ENCODE measurements at places on chromosomes 16 and 17. TPM values are rescaled to one million over a fixed set of nuclear protein-coding genes. Genes with fewer than 3 reads are reported as not detected.

GRCh38 chr17:33858682-33859081 is 396.4 kb upstream of the CCL2 start:
- no peak for DNase-seq

DNA sequence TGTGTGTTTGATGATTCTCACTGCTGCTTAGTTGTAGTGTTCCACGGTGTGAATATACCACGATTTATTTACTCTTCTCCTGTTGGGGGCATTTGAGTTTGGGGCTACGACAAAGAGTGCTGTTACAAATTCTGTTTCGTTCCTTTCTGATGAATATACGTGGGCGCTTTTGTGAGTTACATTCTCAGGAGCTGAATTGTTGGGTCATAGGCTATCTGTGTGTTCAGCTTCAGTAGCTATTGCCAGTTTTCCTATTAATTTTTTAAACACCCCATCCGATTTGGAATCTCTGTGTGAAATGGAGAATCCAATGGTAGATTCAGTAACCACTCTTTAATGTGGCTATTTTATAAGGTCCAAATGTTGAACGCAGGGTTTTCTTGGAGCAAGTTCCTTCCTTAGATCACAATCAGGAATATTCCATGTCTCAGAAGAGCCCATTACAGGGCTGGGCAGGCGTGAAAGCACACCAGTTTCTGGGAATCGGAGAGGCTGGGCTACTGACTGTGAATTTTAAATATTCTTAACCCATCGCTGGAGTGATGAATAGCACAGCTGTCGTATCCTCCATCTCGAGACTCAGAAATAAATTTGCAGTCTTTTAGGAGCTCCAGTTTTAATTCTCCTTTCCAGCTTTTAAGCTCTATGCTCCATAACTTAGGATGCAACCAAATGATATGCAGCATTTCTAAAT is 115.9 kb downstream of the PITPNC1 start:
- no peak for DNase-seq

GRCh38 chr17:67500261-67500660 is 123.2 kb downstream of the PITPNC1 start:
- no peak for DNase-seq

GRCh38 chr16:18013863-18014262 is 322.7 kb downstream of the NPIPA8 start:
- no peak for DNase-seq

DNA sequence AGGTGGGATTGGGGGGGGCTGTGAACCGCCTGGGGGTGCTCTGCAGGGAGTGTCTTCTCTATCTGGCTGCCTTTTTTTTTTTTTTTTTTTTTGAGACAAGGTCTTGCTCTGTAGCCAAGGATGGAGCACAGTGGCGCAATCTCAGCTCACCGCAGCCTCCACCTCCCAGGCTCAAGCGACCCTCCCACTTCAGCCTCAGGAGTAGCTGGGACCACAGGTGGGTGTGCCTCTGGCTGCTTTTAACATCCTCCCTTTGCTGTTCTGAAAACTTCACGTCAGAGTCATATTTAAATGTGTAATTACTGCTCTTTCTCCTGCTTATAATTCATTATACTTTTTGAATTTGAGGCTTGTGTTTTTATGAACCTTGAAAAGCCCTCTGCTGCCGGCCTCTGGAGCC is 78.4 kb downstream of the ZNF778 start:
- no peak for DNase-seq

GRCh38 chr16:81189100-81189664 is 49.3 kb upstream of the BCO1 start:
- peak; percentile 45 for DNase-seq

- peak; percentile 98 for DNase-seq
Measured at GRCh38 chr17:17783116-17783824, 53.5 kb downstream of the SREBF1 start.

DNA sequence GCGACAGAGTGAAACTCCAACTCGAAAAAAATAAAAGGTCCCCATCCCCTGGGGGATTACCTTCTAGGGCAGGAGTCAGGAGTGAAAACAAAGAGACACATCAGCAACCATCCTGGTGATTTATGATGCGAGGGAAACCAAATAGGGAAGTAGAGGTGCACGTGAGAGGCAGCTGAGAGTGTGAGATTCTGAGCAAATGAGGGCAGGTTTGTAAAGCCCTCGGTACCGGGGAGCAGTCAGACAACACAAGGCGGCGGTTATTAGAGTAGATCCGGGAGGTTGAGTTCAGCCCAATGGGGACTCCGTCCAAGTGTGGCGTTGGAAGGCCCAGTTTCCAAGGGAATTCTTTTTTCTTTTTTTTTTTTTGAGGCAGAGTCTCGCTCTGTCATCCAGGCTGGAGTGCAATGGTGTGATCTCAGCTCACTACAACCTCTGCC is 7.4 kb upstream of the ARMC7 start:
- DNase-seq = no peak

DNA sequence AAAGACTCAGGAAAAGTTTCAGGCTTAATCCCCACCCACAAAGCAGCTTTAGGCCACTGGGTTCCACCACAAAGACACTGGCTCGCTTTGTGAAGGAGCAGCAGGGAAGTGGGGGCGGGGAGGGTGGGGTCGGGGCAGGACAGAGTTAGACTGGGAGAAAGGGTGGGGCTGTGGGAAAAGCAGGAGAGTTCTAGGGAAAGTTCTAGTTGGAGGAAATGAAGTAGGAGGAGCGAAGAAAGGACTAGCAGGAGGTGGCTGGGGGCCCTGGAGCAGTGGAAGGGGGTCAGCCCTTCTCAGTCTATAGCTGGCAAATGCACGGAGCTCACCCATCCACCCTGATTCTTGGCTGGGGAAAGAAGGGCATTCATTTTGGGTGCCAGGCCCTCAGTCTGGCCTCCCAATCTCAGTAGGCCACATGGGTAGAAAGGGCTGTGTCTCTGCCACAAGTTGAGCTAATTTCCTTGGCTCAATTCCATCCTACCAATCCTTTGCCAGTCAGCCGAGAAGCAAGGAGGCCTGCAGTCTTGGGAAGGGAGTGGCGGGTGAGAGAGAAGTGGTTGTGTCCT is 4.6 kb downstream of the INPP5K start:
- DNase-seq = no peak

- peak; percentile 57 for DNase-seq
Measured at GRCh38 chr17:32015245-32016013, 8.2 kb downstream of the LRRC37B start.

DNA sequence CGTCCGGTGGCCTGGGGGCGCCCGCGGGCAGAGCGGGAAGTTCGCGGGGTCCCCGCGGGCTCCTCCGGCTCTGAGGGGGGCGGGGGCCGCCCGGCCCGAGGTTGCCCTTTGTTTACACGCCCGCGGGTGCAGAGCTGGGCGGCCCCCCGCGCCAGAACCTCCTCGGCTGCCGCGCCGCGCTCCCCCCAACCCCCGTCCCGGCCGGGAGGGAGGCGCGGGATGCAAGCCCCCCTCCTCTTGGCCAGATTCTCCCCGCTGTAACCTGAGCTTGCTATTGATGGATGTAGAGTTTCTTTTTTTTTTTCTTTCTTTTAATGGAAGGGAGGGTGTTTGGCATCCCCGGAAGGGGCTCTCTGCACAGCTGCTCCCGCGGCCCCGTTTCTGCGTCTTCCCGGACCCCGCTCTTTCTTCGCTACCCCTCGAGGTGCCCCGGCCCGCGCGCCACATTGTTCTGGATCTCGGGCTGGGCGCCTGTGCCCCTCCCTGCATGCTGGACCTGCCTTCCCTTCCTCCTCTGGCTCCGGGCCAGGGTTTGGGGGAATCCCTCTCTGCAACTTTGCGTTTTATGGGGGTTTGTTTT is 646 bp downstream of the CBX2 start:
- DNase-seq = peak; percentile 76

DNA sequence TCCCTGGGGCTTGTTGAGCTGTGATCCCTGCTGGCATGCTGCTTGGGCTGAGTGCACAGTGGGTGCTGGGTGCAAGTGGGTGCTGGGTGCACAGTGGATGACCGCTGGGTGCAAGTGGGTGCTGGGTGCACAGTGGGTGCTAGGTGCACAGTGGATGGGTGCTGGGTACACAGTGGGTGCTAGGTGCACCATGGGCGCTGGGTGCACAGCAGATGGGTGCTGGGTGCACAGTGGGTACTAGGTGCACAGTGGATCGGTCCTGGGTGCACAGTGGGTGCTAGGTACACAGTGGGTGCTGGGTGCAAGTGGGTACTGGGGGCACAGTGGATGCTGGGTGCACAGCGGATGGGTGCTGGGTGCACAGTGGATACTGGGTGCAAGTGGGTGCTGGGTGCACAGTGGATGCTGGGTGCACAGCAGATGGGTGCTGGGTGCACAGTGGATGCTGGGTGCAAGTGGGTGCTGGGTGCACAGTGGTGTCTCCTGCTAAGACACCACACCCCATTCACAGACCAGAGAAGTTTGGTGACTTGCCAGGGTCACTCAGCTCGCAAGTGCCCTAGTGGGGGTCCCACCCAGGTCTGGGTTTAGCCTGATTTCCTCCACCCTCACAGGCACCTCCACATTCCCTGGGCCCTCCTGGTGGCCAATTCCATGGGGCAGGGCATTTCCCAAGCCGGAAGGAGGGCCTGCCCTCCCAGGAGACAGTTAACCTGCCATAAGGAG is 33.5 kb downstream of the ZFPM1 start:
- DNase-seq = no peak

DNA sequence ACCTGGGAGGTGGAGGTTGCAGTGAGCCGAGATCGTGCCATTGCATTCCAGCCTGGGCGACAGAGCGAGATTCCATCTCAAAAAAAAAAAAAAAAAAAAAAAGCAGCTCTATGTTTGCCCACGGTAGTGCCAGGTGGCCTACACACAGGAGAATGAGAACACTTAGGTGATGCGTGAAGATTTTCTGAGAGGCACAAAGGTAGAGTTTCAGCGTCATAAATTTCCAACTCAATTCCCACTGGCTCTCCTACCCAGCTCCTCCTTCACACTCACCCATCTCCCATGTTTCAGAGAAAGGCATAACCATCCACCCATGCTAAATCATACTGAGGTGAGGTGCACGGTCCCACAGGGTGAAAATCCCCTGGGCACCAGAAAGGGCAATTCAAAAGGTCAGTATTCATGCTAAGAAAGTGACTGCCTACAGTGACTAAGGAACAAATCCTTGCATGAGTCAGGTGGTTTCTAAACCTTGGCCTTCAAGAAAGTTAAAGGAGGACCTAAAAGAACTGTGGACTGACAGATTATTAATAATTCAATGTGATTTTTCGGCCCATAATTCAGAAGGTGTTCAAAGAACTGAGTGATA is 4.8 kb downstream of the DCAKD start:
- DNase-seq = no peak

- DNase-seq = no peak
Measured at GRCh38 chr17:27873746-27874145, 19.4 kb downstream of the LYRM9 start.

DNA sequence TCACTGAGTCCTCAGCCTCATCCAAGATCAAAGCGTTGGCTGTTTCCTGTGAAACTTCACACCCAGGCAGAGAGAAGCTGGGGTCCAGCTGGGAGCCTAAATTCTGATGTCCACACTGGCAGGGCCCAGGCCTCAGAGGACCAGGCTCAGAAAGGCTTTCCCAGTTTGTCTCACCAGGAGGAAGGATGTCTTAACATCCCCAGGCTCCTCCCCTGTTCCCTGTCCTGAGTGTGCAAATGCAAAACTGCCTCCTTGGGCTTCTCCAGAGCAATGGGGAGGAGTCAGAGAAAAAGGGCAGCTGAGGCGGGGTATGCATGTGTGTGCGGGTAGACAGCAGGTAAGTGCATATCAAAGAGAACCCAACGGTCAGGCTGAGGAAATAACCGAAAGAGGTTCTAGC is 45.7 kb downstream of the CUEDC1 start:
- DNase-seq = no peak

- no peak for DNase-seq
Measured at GRCh38 chr17:69898601-69899000, 176.4 kb upstream of the KCNJ16 start.

GRCh38 chr17:50691550-50692447 is 15.9 kb downstream of the ANKRD40 start:
- no peak for DNase-seq

DNA sequence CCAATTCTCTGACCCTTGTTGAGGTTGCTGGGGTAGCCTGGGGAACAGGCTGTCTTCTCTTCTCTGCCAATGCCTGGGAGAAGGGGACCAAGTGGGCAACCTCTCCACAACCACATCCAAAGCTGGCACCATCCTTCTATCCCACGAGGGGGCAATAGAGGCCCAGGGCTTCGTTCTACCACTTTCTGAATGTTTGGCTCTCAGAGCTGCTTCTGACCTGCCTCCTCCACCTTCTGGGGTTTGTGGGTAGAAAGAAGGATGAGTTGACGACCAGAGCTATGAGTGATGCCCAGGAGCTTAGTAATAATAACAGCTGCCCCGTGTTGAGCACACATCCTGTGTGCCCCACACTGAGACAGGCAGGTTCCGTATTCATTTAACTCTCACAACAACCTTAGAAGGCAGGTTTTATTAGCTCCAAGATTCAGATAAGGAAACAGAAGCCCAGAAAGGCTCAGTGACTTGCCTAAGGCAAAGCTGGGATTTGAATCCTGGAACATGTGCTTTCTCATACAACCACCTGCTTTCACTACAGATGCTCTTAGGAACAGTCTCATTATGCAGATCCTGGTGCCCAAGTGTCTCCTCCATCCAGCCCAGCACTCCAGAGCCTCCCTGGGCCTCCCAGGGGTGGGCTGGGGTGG is 11.1 kb downstream of the TSPOAP1 start:
- DNase-seq = peak; percentile 64

DNA sequence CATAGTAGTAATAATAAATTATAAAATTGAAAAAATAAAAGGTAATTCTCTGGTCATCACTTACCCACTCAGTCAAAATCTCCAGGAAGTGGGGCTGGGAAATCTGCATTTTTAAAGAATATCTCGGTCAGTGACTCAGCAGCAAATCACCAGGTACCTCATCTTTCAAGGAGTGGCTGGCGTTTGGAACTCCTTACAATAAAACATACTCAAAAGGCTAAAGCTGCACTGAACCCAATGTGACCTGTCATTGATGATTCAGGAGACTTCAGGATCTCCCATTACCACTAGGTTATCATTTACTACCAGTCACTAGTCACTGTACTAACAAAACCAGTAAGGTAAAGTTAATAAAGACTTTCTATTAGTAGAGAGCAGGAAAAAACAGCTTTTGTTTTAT is 21.5 kb upstream of the RFFL start:
- no peak for DNase-seq

DNA sequence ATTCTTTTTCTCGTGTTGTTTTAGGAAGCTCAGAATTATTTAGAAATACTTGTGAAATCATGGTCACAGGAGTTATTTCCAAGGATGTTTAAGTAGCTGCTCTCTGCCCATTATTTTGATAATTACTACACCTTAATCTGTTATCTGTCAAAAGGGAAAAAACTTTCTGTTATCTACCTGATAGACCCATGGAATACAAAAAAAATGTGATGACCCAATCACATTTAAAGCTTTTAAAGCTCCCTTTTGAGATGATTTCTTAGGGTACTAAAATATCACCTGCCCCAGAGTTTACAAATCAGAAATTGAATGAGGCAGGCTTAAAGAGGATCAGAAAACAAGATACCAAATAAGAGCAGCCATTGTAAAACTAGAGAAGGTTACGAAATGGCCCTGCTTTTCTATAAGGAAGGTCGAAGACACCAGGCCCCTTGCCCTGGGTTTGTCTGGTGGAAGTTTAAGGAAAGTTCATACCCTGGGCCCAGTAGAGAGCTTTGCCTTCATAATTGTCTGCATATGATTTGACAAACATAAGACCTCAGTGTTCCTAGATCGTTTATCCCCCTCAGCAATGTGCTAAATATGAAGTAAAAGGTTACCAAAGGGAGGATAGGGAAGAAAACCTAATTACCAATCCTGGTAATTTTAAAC is 149.9 kb upstream of the TBX2 start:
- DNase-seq = no peak

The PRSS36 gene
- 0.51 TPM for total RNA-seq

The CDYL2 gene
- 0.14 TPM for total RNA-seq

The TVP23C gene
- 1.4 TPM for total RNA-seq

The CBX2 gene
- total RNA-seq = 90.0 TPM

The ACADVL gene
- 44.6 TPM for total RNA-seq

The OTOA gene
- 0.08 TPM for total RNA-seq

The FAM222B gene
- total RNA-seq = 22.8 TPM

The KRT40 gene
- not detected for total RNA-seq
